ENCODE measurements at places on chromosomes 3 and 15.

DNA sequence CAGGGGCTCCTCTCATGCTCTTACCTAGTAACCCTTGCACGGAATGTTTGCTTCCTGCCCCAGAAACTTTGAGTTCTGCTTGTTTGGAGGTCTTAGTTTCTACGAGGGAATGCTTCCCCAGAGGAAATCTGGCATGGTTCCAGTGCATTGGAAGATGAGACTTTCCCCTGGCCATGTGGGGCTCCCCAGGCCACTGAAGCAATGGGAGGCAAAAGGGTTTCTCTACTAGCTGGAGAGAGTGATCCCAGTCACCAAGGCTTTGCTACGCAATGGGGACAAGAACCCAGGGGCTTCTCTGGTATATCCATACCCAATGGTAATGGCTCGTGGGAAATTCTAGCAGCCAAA lies 44.2 kb upstream of the RPL32 start:
- DNase-seq: no peak

GRCh38 chr15:54792526-54792925 lies 404.2 kb downstream of the RSL24D1 start:
- no peak for DNase-seq

DNA sequence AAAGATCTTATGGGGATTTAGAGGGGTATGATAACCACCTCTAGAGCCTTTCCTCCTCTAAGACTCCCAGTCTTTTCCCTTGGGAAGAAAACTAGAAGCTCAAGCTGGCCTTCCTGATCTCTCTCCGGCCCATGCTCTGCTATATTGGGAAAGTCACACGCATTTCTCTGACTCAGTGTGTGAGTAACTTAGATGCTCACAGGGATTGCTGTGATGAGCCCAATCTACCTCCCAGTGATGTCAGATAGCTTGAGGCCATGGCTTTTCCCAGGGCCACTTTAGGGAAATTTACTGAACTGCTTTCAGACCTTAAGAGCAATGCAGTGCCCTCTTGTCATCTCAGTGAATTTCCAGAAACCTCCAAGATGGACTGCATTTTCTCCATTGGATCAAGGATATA lies 8.6 kb upstream of the ST8SIA2 start:
- DNase-seq: no peak

DNA sequence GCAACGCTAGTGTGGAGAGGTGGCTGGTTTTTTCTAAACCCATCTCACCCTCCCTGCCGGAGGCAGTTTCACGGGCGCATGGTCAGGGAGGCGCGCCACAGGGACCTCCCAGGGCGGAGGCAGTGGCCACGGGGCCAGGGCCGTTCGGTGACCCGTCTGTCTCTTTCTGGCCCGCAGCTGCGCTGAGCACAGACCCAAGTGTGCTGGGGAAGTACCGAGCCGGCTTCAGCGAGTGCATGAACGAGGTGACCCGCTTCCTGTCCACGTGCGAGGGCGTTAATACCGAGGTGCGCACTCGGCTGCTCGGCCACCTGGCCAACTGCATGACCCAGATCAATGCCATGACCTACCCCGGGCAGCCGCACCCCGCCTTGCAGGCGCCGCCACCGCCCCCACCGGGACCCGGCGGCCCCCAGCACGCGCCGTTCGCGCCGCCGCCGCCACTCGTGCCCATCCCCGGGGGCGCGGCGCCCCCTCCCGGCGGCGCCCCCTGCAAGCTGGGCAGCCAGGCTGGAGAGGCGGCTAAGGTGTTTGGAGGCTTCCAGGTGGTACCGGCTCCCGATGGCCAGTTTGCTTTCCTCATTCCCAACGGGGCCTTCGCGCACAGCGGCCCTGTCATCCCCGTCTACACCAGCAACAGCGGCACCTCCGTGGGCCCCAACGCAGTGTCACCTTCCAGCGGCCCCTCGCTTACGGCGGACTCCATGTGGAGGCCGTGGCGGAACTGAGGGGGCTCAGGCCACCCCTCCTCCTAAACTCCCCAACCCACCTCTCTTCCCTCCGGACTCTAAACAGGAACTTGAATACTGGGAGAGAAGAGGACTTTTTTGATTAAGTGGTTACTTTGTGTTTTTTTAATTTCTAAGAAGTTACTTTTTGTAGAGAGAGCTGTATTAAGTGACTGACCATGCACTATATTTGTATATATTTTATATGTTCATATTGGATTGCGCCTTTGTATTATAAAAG lies 1.8 kb downstream of the HES1 start:
- peak; percentile 92 for DNase-seq

- no peak for DNase-seq
Observed at GRCh38 chr3:64417816-64418215, 192.6 kb upstream of the PRICKLE2 start.

DNA sequence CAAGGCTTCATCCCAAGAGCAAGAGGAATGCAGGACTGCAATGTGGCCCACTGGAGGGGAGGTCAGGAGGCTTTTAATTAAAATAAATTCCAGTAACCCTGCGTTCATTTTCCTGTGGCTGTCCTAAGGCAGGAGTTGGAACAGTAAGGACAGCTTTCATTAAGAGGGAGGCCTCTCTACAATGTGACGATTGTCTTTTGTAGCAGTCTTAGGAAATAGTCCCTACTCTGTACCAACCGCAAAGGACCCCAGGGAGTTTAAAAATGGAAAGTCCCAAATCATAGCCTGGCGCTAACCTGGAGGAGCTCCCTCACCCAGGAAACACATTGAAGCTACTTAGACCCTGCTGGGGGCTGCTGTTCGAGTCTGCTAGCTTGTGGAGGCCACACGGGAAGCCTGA lies 62.8 kb downstream of the SYNM start:
- no peak for DNase-seq

- peak; percentile 60 for DNase-seq
Observed at GRCh38 chr15:99085413-99086326, 19.2 kb upstream of the SYNM start.

DNA sequence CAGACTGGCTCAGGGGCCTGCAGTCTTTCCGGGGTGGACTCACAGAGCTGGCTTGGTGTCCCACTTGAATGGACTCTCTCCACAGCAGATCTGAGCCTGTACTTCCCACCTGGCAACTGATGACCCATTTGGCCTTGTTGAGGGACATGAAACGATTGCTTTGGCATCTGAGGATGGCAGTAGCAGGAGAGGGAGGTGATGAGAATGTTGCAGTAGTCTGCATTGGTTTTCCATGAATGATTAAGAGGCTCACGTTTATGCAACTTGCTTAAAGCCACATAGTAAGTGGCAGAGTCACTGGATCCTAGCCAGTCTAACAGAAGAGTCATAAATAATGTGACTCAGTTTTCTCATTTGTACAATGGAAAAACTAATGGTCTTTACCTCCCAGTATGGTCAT lies 21.9 kb downstream of the IL20RB start:
- DNase-seq: no peak

DNA sequence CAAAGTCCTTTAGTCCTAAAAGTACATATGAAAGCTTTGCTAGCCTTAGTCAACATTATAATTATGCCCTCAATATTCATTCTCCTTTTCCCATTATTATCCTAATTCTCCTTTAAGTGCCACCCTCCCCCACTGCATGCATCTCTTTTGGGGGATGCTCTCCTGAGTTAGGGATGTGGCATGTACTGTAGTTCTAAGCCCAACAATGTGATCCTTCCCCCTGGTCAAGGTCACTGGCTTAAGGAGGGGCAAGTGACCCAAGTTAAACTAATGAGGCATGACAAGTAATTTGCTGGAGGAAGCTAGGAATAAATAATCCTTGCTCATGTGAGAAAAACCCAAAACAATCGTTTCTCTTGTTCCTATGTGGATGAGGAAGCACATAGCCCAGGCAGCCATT lies 343.9 kb upstream of the SUCLG2 start:
- no peak for DNase-seq

- no peak for DNase-seq
Observed at GRCh38 chr3:134852893-134853351, 57.9 kb downstream of the EPHB1 start.

DNA sequence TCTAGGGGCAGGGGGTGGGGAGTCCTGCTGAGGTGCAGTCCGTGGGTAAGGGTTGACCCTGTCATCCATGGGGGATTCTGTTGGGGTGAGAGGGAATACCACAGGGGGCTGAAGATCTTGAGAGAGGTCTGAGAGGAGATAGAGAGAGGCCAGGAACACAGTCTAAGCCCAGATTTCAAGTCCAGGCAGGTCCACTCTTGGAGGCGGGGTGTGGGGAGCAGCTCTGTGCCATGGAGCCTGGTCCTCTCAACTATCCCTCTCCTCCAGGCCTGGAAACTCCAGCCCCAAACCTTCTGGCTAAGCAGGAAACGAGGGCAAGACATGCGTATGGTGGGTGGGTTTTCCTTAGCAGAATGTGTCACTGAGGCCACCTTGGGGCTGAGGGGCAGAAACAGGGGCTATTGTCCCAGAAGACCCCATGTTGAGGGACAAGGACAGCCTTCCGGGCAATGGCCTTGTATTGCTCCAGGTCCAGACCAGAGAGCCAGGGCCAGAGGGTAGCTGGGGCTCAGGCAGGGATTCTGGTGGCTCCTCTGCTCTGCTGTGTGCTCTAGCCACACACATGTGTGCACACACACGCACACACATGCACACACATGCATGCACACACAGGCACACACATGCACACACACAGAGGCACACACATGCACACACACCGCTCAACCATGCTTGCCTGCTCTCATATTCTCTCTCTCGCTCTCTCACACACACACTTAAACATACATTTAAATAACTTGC lies 48.6 kb upstream of the MAGEF1 start:
- DNase-seq: no peak

- DNase-seq: no peak
Observed at GRCh38 chr3:150697646-150698045, 6.1 kb downstream of the ERICH6 start.

DNA sequence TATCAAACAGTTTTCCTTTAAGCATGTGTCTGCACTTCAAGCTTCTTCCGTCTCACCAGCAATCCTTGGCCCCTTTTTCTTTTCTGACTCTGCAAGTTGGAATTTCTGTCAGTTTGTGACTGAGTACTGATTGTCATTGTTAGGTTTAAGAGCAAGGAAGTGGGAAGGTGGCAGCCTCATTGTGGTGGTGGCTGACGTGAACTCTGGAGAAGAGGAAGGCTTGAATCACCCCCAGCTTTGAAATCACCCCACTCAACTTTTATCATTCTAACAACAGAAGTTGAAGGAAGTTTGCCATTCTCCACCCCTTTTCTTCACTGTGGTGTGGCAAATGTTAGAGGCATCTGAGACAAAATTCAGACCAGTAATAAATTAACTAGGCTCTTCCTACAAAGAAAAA lies 231.6 kb upstream of the AGTR1 start:
- DNase-seq: no peak

DNA sequence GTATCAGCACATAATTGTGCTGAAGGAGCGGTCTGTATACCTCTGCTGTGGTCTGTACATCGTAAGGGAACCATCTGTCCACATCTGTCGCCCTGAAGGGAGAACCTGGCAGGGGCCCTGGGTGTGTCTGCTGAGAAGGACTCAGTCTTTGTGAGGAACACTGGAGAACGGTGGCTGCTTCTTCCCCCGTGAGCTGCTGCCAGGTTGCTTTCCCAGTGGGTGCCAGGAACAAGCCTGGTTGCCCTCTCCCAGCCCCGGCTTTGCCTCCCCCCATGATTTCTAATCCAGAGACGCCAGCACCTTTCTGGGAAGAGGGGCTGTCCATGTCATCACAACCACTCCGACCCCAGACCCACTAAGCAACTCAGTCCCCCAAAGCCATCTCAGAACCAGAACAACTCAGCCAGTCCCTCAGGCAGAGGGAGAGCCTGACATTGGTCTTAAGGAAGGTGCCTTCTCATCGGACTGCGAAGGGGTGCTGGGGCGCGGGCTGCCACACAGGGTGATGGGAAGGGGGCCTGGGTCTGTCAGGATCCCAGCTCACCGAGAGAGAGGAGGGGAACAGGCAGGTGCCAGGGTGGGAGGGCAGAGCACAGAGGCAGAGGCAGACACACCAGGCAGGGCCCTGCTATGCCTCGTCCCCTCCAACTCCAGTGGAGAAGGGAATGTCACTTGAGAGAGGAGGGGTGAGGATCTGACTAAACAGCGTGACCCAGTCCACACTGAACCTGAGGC lies 8.5 kb downstream of the TNK2 start:
- DNase-seq: no peak

GRCh38 chr15:73370151-73370550 lies 1.4 kb upstream of the HCN4 start:
- no peak for DNase-seq

DNA sequence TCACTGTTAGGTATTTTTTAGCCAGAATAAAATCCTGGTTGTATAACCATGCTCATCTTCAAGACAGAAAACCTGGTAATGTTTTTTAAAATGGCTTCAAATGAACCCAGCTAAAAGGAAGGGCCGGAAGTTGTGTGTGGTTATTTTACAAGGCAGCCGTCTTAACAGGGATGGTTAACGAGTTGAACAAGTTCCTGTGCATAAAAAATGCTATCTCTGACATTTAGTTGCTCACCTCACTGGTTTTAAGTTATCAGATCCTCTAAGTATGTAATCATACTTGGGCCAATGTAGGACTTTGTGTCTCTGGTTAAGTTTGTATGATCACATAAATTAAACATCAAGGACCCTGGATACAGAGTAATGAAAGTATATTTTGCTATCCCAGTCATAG lies 2.1 kb downstream of the ATP11B start:
- DNase-seq: no peak

- DNase-seq: no peak
Observed at GRCh38 chr3:165206454-165207266, 10.5 kb upstream of the SLITRK3 start.

GRCh38 chr3:4980229-4981203 lies 1.3 kb downstream of the BHLHE40 start:
- peak; percentile 97 for DNase-seq

GRCh38 chr3:126665221-126665936 lies 10.5 kb upstream of the TXNRD3 start:
- no peak for DNase-seq

DNA sequence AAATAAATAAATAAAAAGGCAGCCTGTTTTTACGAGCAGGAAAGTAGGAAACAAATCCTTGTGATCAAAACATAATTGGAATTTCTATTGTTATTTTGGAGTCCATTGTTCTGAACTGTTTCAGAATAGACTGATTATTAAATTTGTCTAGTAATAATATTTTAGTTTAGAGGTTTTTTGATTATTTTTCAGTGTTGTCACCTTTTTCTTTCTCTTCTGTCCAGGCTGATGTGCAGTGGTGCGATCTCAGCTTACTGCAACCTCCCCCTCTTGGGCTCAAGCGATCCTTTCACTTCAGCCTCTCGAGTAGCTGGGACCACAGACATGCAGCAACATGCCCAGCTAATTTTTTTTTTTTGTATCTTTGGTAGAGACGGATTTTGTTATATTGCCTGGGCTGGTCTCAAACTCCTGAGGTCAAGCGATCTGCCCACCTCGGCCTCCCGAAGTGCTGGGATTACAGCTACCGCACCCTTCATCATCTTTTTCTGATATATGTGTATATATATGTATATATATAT lies 38.0 kb downstream of the KAT2B start:
- no peak for DNase-seq

- no peak for DNase-seq
Observed at GRCh38 chr3:154122552-154122911, 1.3 kb downstream of the ARHGEF26 start.

- DNase-seq: no peak
Observed at GRCh38 chr3:14884665-14885064, 62.7 kb upstream of the NR2C2 start.

GRCh38 chr15:72306211-72306785 lies 13.7 kb downstream of the CELF6 start:
- no peak for DNase-seq

- DNase-seq: no peak
Observed at GRCh38 chr3:107222907-107223306, 154.3 kb upstream of the CCDC54 start.
